ENCODE measurements at places on chromosomes 6 and 20. TPM values are rescaled to one million over a fixed set of nuclear protein-coding genes. Genes with fewer than 3 reads are reported as not detected.
A peak's percentile ranks its signal among the peaks of the same experiment; 100 is the strongest.

- H3K27me3 ChIP-seq = no peaks in the 10 kb centered on the region
- H3K4me3 ChIP-seq = no peak overlapping the region
- H3K4me1 ChIP-seq = peaks cover 26% of the 10 kb centered on the region
- DNase-seq = no peak
These were observed 81.1 kb downstream of the SASH1 start for GRCh38 chr6:148423601-148424270.

GRCh38 chr6:106974999-106975737, 639 bp upstream of the CD24 start:
- H3K4me3 ChIP-seq = peak overlapping the region; percentile 81
- DNase-seq = peak; percentile 33
- H3K4me1 ChIP-seq = peaks cover 23% of the 10 kb centered on the region
- peak overlapping the region; percentile 93 for H3K27ac ChIP-seq
- peaks cover 9% of the 10 kb centered on the region for H3K36me3 ChIP-seq

DNA sequence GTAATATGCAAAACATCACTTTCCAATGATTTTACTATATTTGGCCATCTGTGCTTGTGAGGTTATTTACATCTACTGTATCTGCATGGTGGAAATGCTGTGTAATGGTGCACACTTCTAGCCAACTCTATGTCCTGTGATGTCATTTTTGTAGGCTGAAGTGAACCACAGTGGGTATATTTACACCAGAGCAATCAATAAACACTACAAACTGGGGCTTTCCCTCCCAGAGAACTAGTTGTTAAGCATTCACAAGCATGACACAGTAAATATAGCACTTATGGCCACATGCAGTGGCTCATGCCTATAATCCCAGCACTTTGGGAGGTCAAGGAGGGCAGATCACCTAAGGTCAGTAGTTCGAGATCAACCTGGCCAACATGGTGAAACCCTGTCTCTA, 4.9 kb downstream of the SLC22A2 start:
- no peaks in the 10 kb centered on the region for H3K36me3 ChIP-seq
- H3K4me1 ChIP-seq = peaks cover 18% of the 10 kb centered on the region
- peaks cover 21% of the 10 kb centered on the region for H3K27me3 ChIP-seq
- no peak overlapping the region for H3K4me3 ChIP-seq
- DNase-seq = no peak

DNA sequence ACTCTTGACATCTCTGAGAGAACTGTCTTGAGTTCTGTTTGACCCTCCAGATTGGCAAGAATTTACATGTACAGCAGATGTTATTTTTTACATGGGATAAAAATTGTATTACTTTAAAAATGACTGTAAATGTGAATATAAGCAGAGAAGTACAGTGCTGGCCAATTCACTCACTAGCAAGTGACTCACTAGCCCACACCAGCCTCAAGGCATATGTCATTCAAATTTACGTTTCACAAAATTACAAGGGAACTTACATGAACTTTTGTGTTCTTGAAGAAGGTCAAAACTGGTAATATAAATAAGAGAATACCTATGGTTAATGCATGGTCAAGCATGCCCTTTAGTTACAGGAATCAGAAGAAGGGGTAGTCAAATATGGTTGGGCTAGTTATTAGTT, 54.0 kb upstream of the HMGCLL1 start:
- H3K36me3 ChIP-seq = no peaks in the 10 kb centered on the region
- no peak overlapping the region for H3K4me3 ChIP-seq
- no peak overlapping the region for H3K27ac ChIP-seq
- no peak for DNase-seq
- H3K4me1 ChIP-seq = peaks cover 20% of the 10 kb centered on the region

DNA sequence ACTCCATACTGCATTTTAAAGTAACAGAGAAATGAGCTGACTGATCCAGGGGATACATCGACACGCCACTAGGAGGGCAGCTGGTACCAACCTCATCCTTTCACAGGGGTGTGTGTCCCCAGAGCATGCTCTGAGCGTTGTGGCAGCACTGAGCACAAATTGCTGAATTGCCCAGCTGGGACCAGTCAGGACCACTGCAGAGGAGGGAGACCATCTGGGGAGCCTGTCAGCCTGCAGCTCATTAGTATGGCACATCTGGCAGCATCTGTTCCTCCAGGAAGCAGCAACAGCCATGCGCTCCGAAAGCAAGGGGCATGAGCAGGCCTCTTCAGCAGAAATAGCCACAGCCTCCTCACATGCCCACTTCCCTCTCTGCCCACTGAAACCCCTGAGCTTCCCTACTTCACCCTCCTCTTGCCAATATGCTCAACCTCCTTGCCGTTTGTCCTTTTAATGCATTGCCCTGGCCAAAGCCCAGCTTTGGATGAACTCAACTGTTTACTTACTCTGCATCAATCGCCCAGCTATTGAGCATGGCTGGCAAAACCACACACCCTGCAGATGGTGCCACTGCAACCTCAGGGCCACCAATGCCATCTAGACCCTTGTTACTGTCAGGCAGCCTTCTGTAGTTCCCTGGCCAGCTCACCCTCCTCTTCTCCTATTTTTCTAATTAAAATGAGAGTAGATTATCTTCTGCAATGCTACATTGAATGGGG, 77.6 kb upstream of the NEDD9 start:
- no peaks in the 10 kb centered on the region for H3K4me1 ChIP-seq
- no peak overlapping the region for H3K4me3 ChIP-seq
- H3K27ac ChIP-seq = no peak overlapping the region
- no peaks in the 10 kb centered on the region for H3K36me3 ChIP-seq

Gene ZNF334
- 31.8 TPM for total RNA-seq

DNA sequence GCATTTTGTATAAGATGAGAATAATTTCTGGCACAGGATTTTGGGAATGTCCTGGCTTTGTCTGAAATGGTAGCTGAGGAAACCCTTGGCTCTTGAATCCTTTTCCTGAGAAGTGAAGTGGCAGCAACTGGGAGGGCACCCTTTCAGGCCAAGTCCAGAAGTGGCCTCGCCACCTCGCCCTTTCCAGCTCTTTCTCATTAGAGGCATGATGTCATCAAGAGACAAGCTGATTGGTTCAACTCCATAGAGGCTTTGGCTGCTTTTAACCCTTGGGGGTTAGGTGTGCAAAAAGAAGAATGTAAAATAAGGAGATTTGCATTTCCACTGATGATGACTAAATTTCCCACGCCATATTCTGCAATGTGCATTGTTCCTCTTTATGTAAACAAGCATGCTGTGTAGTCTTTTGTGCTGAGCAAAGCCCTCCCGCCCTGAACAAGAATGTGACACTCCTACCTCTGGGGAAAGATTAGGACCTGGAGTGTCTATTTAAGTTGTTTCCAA, 116.5 kb downstream of the TCP11 start:
- H3K4me1 ChIP-seq = peaks cover 36% of the 10 kb centered on the region
- no peak overlapping the region for H3K4me3 ChIP-seq
- H3K27me3 ChIP-seq = no peaks in the 10 kb centered on the region
- DNase-seq = no peak

GRCh38 chr20:62648318-62648995, 6.2 kb downstream of the SLCO4A1 start:
- H3K27me3 ChIP-seq = peaks cover 31% of the 10 kb centered on the region
- no peak overlapping the region for H3K27ac ChIP-seq
- no peaks in the 10 kb centered on the region for H3K36me3 ChIP-seq
- DNase-seq = no peak
- peaks cover 26% of the 10 kb centered on the region for H3K4me1 ChIP-seq

Gene ACTR5
- 9.7 TPM for total RNA-seq
